Immature natural killer cell (primary cell): ENCODE measurements at places on chromosomes 13 and 19. TPM values are rescaled to one million over a fixed set of nuclear protein-coding genes. Genes with fewer than 3 reads are reported as not detected.

DNA sequence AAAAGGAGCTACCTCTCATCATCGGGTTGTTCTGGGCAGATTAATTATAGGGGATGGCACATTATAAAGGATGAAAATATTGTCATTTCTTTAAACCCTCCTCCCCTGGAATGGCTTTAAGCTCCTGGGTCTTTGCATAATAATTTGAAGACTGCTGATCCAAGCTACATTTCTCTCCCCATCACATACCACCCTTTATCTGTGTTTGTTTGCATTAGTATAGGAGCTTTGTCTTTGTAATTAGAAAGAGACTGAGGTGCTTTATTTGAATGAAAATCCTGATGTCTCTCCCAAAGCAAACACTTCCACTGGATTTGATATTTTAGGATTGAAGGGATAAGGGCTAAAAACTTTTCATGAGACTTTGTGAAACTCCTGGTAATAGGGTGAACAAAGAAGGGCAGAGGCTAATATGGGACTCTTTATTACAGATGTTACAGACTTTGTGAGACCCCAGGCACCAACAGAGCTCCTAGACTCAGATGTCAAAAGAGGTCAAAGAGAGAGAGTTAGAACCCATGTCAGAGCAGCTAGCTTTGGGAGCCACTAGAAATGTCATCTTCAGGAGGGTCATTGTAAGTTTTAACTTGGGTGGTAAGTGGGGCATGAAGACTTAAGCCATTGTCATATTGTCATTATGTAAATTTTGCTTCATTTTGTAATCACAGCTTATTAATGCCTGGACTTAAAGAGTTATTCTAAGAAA, 75.3 kb upstream of the RXFP2 start:
- DNase-seq, result no peak

Gene CNN1
- polyA plus RNA-seq, result not detected

DNA sequence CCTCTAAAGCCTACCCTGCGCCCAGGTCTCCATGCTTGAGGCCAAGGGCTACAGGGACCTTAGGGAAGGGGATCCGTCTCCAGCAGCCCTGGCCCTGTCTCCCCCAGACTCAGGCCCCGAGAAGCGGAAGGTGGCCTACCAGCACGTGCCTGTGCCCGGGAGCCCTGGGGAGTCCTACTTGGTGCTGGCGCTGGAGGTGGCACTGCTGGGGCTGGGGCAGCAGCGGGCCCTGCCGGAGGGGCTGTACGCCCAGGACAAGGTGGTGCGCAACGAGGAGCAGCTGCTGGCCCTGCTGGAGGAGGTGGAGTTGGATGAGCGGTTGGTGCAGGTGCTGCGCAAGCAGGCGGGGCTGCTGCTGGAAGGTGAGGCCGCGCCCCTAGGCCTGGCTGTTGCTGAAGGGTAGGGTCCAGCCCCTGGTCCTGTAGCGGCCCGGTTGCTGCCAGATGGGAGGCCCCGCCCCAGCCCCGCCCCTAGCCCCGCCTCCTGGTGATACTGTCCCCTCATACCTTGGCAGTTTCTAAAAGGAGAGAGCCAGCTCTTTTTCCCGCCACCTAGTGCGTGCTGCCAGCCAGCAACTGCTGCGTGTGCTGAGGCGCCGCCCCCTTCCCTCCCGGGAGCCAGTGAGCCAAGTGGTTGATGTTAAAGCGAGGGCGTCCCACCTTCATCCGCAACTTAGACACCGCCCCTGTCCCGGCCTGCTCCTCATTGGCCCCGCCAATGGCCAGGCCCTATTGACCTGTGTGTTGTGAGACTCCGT, 22.6 kb downstream of the ZSWIM4 start:
- DNase-seq, result no peak

GRCh38 chr13:113616281-113616906, 31.8 kb downstream of the TFDP1 start:
- no peak for DNase-seq

Gene PLK5
- not detected for polyA plus RNA-seq

DNA sequence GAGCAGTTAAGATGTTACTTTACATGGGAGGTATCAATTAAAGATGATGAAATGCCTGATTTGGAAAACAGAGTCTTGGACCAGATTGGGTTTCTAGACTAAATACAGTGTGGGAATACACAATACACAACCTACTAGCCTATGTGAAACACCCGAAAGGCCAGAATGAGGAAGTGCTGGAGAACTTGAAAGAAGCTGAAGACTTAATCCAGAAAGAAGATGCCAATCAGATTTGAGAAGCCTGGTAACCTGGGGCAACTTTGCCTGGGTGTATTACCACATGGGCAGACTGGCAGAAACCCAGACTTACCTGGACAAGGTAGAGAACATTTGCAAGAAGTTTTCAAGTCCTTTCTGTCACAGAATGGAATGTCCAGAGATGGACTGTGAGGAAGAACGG, 43.2 kb downstream of the N4BP2L1 start:
- DNase-seq, result no peak

Gene ATP7B
- not detected for polyA plus RNA-seq

- no peak for DNase-seq
Observed at GRCh38 chr19:33297401-33298145, 4.8 kb downstream of the CEBPA start.
